ENCODE measurements at places on chromosomes 5 and 9.
A peak's percentile ranks its signal among the peaks of the same experiment; 100 is the strongest.

DNA sequence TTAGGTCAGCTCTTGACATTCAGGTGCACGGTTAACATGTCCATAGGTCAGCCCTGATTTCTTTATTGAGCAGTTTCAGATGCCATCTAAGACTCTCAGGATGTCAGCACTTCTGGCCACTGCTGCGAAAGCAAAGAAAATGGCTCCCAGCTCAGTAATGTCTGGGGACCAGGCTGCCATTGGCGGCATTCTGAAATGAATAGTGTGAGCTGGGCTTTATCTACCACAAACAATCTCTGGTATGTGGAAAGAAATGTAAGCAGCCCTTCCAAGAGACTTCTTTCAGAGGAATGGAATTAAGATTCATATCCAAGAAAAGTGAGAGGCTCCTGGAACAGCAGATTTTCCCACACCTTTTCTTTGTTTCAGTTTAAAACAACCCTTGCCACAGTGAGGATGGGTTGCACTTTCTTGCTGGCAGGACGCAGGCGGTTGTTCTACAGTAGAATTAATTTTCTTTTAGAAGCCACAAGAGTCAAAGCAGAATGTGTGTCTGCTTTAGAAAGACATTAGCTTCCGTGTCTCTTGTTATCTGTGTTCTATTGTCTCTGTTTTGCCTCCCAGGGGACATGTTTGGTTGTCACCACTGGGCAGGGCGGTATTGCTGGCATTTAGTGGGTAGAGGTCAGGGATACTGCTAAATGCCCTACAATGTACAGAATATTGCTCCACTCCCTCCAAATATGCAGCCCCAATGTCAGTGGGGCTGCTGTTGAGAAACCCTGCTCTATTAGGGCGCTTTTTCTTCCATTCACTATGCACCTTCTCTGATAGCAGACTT is 149.9 kb upstream of the ANKH start:
- no peak for DNase-seq

DNA sequence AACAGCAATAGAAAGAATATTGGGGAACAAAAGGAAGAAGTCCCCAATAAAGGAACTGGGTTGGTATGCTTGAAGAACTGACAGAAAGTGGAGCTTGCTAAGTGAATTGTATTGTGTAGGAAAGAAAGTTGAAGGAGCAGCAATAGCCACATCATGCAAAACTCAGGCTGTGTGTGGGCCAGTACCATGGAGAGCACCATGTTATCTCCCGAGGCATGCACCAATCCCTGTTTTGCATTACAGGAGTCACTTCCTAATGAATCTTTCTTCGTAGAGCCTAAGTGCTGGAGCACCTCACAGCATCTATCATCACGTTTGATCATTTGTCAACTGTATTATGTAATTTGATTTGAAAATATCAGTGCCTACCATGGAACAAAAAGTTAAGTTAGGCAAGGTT is 137.7 kb upstream of the NMUR2 start:
- no peak for DNase-seq

GRCh38 chr5:60143942-60144549 is 250.5 kb upstream of the PDE4D start:
- no peak for DNase-seq

GRCh38 chr5:6447384-6448140 is 1.1 kb upstream of the UBE2QL1 start:
- DNase-seq: no peak

GRCh38 chr9:18855656-18856055 is 177.4 kb downstream of the SAXO1 start:
- no peak for DNase-seq

- no peak for DNase-seq
These were observed 229.2 kb downstream of the MRPS30 start for GRCh38 chr5:45037927-45038326.

DNA sequence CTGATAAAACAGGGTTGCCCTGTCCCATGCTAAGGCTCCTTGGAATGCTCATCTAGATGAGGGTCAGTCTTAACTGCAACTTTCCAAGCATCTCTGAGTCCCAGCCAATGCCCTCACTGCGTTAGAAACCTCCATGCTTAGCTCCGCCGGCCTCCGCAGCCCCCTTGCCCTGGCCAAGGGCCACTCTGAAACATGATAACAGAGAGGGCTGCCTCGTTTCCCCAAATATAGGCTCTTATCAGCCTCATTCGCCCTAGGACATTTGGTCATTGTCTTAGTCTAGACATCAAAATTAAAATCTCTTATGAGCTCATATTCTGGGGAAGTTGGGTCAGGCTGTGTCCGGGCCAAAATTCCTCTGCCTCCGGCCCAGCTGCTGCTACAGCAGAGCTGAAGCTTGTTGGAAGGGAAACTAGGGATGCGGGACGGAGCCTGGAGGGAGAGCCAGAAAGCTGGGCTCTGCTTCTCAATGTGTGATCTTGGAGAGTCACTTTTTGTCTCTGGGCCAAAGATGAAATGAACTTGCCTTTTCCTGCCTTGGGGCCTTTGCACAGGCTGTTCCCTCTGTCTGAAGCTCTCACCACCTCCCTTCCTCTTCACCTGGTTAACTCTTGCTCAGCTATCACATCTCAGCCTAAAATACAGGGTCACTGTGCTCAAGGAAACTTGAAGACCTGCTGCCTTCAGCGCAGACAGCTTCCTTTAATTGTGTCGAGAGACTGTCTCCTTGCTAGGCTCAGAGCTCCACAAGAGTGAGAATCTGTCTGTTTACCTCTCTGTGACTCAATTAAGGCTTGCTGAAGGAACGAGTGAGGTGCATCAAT is 191.3 kb downstream of the RGS3 start:
- DNase-seq: no peak

- DNase-seq: no peak
These were observed 2.8 kb downstream of the TICAM2 start for GRCh38 chr5:115599502-115599901.

DNA sequence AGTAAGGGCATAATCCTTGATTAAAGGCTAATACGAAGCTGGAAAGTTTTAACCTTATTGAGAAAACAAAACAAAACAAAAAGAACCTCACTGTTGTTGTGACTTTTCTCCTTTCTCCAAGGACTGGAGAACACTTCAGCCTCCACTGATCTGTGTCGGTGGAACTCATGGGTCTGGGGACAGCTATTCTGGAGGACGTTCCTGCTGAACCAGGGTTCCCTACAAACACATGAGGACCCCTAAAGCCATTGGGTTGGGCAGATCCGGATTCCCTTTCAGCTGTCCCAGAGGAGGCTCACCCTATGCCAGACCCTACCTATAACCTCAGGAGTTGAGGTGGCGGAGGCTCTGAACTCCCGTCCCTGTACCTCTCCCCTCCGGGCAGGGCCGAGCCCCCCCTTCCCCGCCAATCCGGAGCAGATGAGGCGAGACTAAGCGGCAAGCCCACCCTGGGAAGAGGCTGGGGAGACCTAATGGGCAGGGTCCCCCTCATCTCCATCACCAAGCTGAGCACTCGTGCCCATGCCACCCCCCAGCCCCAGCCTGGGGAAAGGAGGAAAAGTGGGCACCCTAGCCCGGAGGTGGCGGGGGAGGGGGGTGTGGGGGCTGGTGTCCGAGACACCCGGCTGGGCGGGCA is 1.6 kb upstream of the TCF7 start:
- DNase-seq: no peak

GRCh38 chr9:76716085-76716672 is 48.1 kb upstream of the PCA3 start:
- DNase-seq: no peak

- peak; percentile 89 for DNase-seq
These were observed at the start of gene MARCHF6 for GRCh38 chr5:10353241-10354047. Gene MARCHF6 (plus strand): TSS chr5:10353695. CDS start chr5:10353899, 204 bp downstream.

- DNase-seq: no peak
These were observed 66.3 kb upstream of the FANCC start for GRCh38 chr9:95383845-95384244.

DNA sequence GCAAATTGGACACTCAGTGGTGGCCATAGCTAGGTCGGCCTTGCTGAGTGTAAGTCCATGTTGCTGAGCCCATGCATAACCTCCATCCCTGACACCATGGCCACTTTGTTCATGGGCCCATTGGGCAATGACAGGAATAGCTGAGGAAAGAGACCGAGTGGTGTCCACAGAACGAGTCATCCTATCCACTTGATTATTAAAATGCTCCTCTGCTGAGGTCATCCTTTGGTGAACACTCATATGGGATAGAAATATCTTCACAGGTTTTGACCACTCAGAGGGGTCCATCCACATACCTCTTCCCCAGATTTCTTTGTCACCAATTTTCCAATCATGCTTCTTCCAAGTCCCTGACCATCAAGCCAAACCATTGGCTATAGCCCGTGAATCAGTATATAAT is 63.6 kb downstream of the PPIC start:
- DNase-seq: no peak

- no peak for DNase-seq
These were observed 120.7 kb downstream of the NR2F1-AS1 start for GRCh38 chr5:93460286-93460685.

DNA sequence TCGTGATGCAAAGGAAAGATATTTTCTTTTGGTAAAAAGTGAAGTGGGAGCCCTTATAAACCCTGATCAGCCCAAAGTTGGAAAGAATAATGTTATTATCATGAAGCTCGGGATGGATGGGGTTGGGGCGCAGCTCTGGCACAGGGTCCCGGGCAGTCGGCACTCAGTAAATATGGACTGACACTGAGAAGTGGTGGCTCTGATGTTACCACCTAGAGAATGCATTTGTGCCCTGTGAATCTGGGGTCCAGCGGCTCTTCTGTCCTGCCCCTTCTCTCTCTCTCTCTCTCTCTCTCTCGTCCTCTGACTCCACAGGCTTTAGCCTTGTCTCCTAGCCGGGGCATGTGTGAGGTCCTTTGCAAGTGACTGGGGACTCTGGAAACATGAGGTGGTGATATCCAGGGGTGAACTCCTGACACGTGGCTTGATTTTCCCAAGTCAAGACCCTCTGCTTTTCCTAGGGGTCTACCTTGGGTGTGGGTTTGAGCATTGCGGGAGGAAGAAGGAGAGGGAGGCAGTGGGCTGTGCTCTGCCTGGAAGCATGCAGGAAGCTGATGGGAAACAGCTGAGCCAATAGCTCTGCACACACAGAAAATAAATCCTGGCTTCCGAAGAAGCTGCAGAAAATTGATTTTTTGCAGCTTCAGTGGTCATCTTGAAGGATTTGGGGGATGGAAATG is 162.7 kb downstream of the MACROH2A1 start:
- DNase-seq: no peak

DNA sequence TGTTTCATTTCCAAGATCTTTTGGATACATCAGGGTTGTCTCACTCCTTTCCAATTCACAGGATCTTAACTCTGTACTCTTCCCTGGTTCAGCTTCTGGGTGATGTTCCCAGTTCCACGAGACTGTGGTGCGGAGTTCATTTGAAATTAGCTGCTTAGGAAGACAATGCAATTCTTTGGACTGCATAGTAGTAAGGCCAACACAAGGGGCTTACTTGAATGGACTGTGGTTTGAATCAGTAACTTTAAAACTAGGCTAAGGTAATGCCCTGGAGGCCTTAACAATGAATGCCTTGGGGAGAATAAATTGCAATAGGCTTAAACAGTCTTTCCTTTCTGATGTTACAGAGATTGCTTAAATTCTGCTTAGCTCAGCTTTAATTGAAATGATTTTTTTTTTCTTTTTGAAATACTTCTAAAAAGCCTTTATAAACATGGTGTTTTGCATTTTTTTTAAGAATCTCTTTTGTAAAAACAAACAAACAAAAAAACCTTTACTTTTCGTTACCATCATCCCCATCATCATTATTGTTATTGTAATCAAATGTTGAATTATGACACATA is 133.8 kb upstream of the MEF2C start:
- no peak for DNase-seq

- no peak for DNase-seq
These were observed 114.1 kb downstream of the DAPK1 start for GRCh38 chr9:87611776-87612175.

- DNase-seq: no peak
These were observed 20.8 kb upstream of the CTNNAL1 start for GRCh38 chr9:109033941-109034700.

GRCh38 chr5:93590493-93590892 is 7.5 kb downstream of the NR2F1 start:
- DNase-seq: no peak

DNA sequence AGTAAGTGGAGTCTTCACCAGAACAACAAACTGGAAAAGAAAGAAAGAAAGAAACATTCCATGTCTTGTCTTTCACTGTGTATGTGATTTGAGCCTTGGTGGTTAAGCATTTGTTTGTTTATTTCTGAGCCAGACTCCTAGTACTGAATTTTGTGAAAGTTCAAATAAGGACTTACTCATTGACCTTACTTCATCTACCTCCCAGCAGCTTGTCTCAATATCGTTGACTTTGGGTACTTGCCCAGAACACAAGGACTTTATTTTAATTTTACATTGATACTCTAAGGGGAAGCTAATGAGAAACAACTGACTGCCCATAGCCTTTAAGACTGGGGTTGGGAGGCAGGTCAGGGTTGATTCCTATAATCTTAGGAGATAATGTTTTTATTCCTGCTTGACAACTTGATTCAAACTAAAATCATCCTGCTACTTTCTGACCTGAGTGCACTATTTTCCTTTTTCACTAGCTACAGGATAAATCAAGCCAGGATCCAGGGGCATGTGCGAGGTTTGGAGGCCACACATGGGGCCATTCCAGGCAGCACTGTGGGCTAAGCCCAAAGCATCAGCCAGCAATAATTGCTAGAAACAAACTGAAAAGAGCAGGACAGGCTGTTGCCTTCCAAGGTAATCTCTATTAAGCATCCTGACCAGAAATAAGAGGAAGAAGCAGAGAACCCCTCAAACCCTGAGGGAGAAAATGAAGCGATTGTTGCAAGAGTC is 138.9 kb upstream of the RUSC2 start:
- no peak for DNase-seq

DNA sequence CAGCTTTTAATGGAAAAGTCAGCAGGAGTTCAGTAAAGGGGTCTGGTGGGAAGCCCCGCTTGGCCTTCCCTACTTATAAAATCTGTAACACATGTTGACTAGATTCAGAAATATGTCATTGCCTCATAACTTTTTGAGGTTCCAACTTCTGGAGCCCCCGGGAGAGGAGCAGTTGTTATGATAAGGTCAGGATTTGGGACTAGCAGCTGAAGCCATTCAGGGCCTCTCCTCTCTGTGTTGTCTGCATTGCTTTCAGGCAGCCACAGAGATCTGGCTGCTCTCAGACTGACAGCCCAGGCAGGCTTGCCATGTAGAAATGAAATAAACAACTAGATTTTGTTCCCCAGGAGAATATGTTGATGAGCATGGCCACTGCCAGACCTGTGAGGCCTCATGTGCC is 167.1 kb downstream of the RFK start:
- DNase-seq: no peak

- no peak for DNase-seq
These were observed 84.9 kb downstream of the PRELID2 start for GRCh38 chr5:145750199-145750598.

Measured in activated CD8-positive, alpha-beta memory T cell treated with anti-CD3 and anti-CD28 coated beads for 4 hours (primary cell).